ENCODE measurements at places on chromosomes 16 and 17.
A peak's percentile ranks its signal among the peaks of the same experiment; 100 is the strongest.

DNA sequence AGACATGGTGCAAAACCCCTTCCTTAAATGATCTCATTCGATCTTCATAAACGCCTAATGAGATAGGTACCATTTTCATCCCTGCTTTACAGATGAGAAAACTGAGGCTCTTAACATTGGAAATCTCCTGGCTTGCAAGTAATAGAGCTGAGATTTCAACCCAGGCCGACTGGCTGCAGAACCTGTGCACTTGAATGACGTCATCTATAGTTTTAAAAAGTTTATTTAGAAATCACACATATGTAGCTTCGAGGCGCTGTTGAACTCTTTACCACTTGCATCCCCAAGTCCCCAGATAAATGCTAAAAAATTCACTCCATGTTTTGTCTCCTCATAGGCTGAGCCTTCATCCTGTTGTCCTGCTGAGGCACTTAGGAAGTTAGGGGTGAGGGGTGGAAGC lies 30.0 kb downstream of the CFAP52 start:
- no peak for DNase-seq

GRCh38 chr16:27752241-27752640 lies 202.3 kb downstream of the KATNIP start:
- DNase-seq, result no peak

- no peak for DNase-seq
Measured at GRCh38 chr17:9544221-9544620, 31.4 kb downstream of the STX8 start.

GRCh38 chr17:67160791-67161190 lies 84.2 kb downstream of the HELZ start:
- no peak for DNase-seq

DNA sequence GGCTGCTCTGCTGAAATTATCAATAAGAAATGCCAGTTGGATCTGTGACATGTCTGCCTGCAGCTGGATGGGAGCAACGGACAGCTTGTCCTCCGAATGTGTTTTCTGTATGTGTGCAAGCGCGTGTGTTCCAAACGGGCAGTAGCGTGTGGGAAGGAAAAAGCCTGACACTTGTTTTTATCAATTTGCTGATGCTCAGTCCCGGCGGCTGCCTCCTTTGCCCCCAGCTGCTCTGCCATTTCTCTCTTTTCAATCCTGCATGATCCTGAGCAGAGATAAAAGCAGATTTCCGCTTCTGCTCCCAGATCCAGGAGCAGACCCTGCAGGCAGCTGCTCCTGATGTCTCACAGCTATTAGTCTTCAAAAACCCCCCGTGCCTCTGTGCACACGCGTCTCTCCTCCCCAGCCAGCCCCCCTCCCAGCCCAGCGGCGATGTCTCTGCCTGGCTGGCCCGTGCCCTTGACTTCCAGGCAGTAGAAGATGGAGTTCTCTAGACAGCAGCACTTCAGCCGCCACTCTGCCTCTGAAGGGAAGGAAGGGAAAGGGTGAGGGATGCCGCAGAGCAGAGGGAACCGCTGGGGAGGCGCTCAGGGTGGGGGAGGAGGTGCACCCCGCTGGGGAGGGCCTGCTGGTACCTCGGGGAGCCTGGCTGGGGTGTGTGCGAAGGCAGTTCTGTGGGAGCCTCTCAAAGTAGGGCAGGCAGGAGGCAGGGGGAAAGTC lies 4.1 kb downstream of the PRCD start:
- no peak for DNase-seq

- no peak for DNase-seq
Measured at GRCh38 chr17:15409721-15410250, 57.6 kb downstream of the CDRT4 start.

- DNase-seq, result no peak
Measured at GRCh38 chr17:79786930-79787643, 9.1 kb downstream of the CBX2 start.

- no peak for DNase-seq
Measured at GRCh38 chr17:81961521-81962498, 823 bp upstream of the NOTUM start.

- no peak for DNase-seq
Measured at GRCh38 chr16:50340578-50340977, 28.2 kb downstream of the BRD7 start.

- DNase-seq, result no peak
Measured at GRCh38 chr17:56892333-56892732, 21.5 kb downstream of the TRIM25 start.

GRCh38 chr17:38864636-38865398 lies 5.0 kb upstream of the LASP1 start:
- DNase-seq, result no peak

DNA sequence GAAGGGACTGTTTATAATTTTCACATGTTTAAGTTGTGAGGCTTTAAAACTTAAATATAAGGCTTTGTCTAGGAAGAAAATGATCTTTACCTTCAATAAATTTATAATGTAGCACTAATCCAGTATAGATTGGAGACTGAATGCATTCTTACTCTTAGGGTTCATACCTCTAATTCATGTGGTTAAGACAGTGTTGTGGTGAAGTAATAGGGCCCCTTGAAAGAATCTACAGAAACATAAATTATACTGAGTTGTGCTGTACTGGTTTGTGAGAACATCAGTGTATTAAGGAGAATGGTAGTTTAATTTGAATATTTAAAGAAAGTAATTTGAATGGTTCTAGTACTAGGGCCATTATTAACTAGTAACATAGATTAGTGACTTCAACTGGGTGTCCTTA lies 13.7 kb downstream of the HAPSTR1 start:
- DNase-seq, result no peak

DNA sequence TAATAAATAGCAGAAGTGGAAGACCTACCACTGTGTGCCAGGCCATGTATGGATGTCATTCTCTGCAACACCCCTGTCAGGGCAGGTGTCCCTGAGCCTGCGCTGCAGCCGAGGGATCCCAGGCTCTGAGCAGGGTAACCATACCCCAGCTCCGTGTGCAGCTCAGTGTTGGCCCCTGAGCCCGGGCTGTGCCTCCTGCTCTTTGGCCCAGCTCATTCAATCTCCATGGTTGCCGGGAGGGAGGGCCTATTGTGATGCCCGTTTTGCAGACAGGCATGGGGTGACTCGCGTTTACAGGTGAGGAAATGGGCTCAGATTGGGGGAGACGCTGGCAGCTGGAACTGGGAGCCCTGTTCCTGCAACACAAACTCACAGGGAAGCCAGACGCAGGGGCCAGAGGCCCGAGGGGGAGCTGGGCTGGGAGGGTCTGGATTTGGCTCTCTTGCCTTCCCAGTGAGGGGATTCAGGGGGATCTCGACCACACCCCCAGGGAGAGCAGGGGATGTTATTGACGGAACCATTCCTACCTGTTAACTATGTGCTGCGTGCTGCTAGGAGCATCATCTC lies 190.5 kb downstream of the IRF8 start:
- DNase-seq, result no peak

- no peak for DNase-seq
Measured at GRCh38 chr17:77454242-77455095, 313.7 kb downstream of the SEC14L1 start.

- no peak for DNase-seq
Measured at GRCh38 chr16:69564845-69565670, 708 bp upstream of the NFAT5 start.

DNA sequence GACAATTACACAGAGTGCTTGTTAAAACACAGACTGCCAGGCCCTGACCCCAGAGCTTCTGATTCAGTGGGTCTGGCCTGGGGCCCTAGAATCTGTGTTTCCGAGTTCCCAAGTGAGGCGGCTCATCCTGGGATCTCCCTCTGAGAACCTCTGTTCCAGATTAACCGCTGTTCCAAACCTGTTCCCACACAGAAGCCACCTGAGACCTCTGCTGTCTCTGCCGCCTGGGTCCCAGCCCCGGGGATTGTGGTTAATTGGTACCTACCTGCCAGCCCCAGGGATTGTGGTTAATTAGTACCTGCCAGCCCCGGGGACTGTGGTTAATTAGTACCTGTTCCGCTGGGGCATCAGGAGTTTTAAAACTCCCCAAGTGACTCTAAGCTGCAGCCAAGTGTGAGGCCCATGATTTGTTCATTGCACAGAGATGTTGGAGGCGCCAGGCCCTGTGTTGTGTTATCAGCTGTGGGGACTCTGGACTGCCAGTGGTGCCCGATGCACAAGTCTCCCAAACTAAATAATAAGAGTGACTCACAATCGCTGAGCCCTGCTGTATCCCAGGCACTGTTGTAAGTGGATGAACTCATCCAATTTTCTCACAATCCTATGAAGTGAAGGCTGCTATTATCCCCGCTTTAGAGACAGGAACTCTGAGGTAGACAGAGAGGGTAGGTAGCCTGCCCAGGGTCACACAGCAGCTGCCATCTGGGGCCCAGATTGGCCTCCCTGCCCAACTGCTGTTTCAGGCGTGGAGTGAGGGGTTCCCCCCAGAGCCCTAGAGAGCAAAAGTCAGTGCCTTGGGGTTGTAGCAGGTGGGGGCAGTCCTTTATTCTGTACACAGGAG lies 219.7 kb downstream of the IRF8 start:
- no peak for DNase-seq

- DNase-seq, result peak; percentile 35
Measured at GRCh38 chr16:74774223-74775139, at the start of gene FA2H. TSS of gene FA2H (minus strand) at chr16:74774820. CDS start at chr16:74774755, 65 bp downstream.

- peak; percentile 59 for DNase-seq
Measured at GRCh38 chr16:56657555-56658326, at the start of gene MT1F. TSS of gene MT1F (plus strand) at chr16:56657959. CDS start at chr16:56658059, 100 bp downstream.

- no peak for DNase-seq
Measured at GRCh38 chr17:30957741-30958140, 13.1 kb upstream of the RNF135 start.

GRCh38 chr16:67781565-67781921 lies 24.8 kb downstream of the RANBP10 start:
- no peak for DNase-seq

GRCh38 chr16:8943966-8944759 lies 19.5 kb downstream of the USP7 start:
- no peak for DNase-seq

- DNase-seq, result no peak
Measured at GRCh38 chr16:83998091-83998490, 30.0 kb downstream of the NECAB2 start.

GRCh38 chr17:1362964-1363363 lies 37.1 kb downstream of the YWHAE start:
- DNase-seq, result no peak

DNA sequence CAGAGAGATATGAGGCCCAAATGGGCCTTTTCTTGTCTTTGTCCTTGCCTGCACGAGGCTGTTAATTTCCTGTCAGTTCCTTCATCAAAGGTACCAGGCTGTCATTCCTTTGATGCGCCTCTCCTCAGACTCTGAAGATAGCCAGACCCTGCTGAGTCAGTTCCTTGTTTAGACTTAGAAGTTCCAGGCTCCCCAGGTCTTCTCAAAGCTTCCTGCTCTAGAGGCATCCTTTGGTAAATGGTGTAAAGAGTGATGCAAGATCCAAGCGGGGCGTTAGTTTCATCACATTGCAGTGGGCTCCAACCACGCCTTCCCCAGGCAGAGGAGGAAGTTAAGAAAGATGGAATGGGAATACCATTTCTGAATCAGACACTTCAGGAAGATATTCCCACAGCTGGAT lies 4.0 kb upstream of the CDH11 start:
- no peak for DNase-seq

DNA sequence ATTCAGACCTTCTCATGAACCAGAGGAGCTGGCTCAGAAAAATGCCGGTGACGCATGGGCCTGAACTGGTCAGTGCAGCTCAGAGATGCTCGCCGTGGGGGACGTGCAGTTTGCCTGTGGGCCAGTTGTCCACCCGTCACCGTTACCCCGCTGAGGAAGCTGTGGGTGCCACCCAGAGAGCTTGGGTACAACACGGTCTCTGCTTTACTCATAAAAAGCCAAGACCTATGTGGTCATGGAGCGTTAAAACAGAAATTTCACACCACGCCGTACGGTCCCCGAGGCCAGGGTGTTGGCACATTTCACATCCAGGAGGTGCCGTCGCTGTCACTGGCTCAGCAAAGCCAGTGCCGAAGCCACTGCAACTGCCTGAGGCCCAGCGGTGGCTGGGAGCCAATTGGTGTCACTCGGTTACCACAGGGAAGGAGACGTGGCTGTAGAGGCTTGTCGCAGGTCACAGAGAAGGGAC lies 120.9 kb downstream of the METRNL start:
- no peak for DNase-seq

- no peak for DNase-seq
Measured at GRCh38 chr17:32331243-32332040, 10.5 kb downstream of the C17orf75 start.

GRCh38 chr17:17887752-17888304 lies 51.0 kb upstream of the SREBF1 start:
- no peak for DNase-seq

GRCh38 chr16:57677622-57678369 lies 9.7 kb downstream of the ADGRG3 start:
- DNase-seq, result no peak

GRCh38 chr17:36089888-36090836 lies at the start of gene CCL3:
TSS of gene CCL3 (minus strand) at chr17:36090143. CDS start at chr17:36090058, 85 bp downstream.
- DNase-seq, result no peak

GRCh38 chr16:10240854-10241613 lies 58.8 kb upstream of the GRIN2A start:
- no peak for DNase-seq

DNA sequence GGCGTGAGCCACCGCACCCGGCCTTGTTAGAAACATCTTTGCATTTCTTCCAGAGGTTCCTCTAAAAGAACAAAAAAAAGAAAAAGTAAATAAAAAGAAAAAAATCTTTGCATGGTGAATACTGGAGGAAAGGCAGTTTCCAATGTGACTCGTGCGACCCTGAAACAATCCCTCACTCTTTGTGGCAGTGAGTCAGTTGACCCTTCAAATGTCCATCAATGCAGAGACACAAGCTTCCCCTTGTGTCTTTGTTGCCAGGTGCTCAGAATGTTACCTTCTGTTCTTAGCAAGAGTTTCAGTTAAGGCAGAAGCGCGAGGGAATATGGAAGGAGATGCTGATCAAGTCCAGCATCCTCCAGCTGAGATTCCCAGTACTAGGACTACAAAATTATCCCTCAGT lies 16.4 kb downstream of the CACNG4 start:
- DNase-seq, result no peak

DNA sequence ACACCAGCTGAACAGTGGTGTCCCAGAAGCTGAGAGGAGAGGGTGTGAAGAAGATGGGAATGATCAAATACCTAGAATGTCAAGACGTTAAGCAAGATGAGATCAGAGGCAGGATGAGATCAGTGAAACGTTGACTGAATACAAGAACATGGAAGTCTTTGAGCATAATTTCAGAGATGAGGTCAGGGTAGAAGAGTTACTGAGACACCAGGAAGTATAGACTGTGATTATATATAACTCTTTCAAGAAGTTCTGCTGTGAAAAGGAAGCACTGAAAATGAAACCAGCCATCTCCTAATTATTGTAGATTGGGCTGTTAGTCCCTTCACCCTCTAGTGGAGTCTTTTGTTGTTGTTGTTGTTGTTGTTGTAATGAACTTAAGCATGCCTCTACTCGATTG lies 9.1 kb downstream of the SHCBP1 start:
- no peak for DNase-seq

GRCh38 chr16:87800497-87800896 lies 34.7 kb upstream of the KLHDC4 start:
- no peak for DNase-seq

- DNase-seq, result no peak
Measured at GRCh38 chr16:50724306-50724705, 17.6 kb upstream of the CYLD start.

DNA sequence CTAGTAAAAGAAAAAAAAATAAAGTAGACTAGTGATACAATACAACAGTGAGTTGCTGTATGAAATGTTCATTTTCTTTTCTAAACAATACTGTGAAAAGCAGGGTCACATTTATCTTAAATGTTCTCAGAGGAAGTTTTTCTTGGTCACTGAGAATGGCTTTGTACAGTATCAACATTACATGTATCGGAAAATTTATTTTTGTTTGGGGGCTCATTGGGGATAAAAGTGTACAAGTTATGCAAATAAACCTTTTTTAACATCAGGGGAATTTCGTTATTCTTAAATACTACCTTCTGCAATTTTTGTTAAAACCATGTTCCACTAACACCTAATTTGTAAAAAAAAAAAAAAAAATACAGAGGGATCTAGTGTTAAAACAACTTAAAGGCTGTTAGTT lies 8.7 kb upstream of the ZNF594 start:
- no peak for DNase-seq

Measured in activated T-cell treated with anti-CD3 and anti-CD28 coated beads for 1 hour (primary cell).